ENCODE measurements at places on chromosomes 16 and 17.

- DNase-seq: no peak
These were observed 12.2 kb downstream of the GNGT2 start for GRCh38 chr17:49198211-49198610.

DNA sequence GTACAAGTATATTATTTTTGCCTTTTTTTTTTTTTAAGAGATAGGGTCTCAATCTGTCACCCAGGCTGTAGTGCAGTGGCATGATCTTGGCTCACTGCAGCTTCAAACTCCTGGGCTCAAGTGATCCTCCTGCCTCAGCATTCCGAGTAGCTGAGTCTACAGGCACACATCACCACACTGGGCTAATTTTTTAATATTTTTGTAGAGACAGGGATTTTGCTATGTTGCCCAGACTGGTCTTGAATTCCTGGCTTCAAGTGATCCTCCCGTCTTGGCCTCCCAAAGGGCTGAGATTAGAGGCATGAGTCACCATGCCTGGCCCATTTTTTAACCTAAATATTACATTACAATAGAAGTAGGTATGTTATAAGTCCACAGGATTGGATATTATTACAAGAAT is 3.2 kb downstream of the TERB1 start:
- no peak for DNase-seq

DNA sequence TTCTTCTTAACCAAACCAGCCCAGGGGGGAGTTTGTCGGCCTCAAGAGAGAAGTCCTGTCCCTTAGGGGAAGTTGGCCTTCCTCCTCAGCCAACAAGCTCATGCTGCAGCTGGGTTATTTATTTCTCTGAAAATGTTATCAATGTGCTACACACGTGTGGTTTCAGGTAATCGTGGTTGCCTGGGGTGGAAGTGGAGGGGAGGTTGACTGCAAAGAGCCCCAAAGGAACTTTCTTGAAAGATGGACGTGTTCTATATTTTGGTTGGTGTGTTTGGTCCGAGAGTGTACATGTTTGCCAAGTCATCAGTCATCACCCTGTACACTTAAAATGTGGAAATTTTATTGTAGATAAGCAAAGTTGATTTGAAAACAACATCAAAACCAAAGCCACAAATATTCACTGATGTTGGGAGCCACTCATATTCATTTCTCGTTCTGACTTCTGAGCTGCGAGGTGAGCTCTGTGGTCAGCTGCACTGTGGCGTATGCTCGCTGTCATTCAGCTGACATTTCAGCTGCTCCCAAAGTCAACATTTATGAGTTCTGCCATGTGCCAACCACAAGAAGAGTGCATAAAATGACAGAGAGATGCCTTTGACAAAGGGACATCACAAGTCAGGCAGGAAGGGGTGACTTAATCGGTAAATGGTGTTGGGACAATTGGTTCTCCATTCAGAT is 26.5 kb upstream of the ADGRG1 start:
- no peak for DNase-seq

DNA sequence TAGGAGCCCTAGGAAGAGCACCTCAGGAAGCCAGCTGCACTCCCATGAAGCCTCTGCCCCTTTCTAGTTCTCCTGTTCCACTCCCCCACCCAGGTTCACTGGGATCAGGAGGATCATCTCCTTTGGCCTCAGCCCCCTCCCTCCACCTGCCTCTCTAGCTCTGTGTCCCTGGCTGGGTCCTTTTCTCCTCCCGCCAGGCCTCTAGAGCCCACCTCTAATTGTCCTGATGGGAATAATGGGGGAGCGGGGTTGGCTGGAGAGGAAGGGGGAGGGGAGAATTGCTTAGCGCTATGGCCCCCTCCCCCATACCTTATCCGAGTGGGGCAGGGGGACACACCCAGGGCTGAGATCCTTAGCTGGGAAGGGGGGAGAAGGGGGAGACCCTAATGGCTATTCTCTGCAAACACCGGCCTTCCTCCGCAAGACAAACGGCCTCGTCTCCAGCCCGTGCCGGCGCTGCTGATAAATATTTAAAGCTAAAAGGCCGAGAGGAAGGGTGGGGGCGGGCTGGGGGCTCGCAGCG is 997 bp downstream of the HOXB7 start:
- DNase-seq: no peak

DNA sequence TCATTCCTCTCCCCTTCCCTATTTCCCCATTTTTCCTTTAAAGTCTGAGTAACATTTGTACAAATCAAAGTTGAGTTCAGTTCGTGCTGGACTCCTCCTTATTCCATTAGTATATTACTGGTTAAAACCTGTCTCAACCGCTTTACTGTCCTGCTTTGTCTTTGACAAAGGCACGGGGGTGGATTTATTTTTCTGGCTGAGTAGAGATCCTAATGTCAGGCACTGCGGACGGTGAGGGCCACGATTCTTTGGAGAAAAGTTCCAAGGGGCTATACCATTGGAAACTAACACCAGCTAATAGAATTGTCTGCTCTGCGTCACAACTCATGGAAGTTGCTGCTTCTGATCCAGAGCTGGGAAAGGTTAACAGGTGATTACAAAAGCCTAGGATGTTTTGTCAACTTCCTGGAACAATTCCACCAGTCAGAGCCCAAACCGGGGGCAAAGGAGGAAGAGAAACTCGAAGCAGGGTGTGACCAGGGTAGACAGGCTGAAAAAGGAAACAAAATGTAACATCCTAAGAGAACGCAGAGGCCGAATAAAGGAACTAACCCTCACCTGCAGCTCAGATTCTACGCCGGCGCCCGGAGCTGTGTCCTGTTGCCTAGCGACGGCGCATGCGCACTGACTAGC is 12.4 kb downstream of the TAT start:
- no peak for DNase-seq

GRCh38 chr16:22313876-22314470 is 16.8 kb downstream of the POLR3E start:
- no peak for DNase-seq

DNA sequence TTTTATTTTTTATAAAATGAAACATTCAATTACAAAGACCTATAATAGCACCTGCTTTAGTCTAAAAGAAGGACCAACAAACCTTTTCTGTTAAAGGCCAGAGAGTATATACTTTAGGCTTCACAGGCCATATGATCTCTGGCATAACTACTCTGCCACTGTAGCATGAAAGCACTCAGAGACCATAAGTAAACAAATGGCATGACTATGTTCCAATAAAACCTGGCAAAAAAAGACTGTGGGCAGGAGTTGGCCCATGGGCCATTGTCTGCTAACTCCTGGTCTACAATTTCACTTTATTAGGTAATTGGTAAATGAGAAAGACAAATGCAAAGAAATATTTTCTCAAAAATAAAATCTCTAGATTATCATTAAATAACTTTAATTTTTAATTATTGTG is 14.9 kb downstream of the CEP112 start:
- no peak for DNase-seq

GRCh38 chr17:44198721-44199552 is 747 bp downstream of the ATXN7L3 start:
- no peak for DNase-seq

Measured in BJ (cell line).